NCI-H187 treated with DMSO at 0.1 percent for 48 hours (cell line): ENCODE measurements at places on chromosomes 6 and 20.

DNA sequence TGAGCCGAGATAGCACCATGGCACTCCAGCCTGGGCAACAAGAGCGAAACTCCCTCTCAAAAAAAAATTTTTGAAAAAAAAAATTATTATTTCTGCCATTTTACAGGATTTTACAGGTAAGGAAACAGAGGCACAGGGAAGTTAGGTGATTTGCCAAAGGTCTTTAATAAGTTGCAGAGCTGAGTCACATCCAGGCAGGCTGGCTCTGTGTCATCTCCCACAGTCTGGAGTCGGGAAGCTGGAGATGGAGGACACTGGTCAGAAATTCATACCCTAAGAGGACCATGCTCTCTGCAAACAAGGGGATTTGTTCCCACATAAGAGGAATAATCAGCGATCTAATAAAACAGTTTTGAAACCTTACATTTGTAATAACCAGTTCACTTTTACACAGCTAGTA is 24.1 kb downstream of the HECA start:
- no peak for DNase-seq

DNA sequence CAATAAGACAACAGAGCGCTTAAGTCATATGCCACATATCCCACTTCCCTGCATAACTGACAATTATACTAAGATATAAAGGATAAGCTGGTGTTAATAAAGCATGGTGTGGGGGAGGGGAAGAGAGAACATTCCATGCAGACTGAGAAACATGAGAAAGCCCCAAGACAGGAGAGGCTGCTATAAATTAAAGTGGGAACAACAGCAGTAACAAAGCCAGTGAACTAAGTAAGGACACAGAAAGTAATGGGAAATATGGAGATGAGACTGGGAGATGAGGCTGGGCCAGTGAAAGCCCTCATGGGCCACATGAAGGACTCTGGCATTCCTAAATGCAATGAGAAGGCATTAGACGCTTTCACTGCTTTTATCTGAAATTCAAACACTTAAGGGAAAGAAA is 41.3 kb downstream of the SESN1 start:
- DNase-seq, result no peak

DNA sequence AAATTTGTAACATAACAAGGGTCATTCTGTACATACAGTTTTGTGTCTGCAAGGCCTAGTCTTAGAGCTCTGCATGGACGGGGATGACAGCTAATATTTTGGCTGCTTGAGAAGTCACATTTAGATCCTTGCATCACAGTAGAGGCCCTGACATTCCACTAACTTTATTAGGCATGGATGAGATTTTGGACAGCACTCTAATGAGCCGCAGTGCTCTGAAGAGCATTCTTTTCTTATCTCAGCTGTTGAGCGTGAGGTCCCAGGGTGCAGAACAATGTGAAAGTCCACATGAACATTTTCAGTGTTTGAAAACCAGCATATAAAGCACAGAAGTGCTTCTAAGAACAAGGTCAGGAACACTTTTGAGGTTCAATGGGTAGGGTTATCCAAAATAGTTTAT is 58.9 kb downstream of the IPCEF1 start:
- DNase-seq, result no peak

DNA sequence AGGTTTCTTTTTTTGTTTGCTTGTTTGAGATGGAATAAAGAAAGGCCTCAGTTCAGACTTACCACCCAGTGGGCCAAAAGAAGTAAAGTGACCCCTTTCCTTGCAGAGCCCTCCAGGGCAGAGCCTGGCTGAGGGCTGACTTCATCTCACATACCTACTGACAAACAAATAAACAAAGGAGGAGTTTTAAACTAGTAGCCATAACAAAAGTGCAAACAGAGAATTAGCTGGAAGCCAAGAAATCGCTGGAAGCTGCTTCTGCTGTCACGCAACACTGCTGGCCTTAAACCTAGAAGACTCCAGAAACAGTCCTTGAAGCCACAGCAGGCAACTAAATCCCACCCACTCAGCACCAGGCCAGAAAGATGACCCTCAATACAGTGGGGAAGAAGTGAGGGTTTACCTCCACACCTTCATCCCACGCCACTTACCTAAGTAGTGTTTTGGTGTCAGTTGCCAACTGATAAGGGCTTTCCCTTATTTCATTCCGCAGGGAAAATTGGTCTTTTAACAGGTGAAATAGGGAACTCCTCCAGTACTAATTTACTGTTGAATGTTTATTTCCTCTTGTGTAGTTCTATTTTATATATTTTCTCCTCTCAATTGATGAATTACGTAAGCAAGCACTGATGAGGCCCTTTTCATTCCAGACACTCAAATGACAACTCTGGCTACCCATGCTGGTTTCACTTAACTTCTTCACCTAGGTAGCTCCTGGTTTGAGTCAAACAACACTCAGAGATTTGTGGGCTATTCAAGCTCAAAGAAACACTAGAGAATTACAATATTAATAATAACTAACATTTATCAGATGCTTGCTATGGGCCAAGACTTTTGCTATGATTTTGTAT is 46.2 kb downstream of the EDN1 start:
- no peak for DNase-seq

- DNase-seq, result no peak
Measured at GRCh38 chr6:15606347-15606746, 56.5 kb downstream of the DTNBP1 start.

- DNase-seq, result no peak
Measured at GRCh38 chr6:116266803-116267202, 12.9 kb downstream of the TSPYL1 start.

- no peak for DNase-seq
Measured at GRCh38 chr6:107807196-107807811, 16.8 kb downstream of the SCML4 start.
